ENCODE measurements at places on chromosomes 3 and 15.

- no peak for DNase-seq
Measured at GRCh38 chr3:32899265-32899664, 52.2 kb upstream of the CCR4 start.

DNA sequence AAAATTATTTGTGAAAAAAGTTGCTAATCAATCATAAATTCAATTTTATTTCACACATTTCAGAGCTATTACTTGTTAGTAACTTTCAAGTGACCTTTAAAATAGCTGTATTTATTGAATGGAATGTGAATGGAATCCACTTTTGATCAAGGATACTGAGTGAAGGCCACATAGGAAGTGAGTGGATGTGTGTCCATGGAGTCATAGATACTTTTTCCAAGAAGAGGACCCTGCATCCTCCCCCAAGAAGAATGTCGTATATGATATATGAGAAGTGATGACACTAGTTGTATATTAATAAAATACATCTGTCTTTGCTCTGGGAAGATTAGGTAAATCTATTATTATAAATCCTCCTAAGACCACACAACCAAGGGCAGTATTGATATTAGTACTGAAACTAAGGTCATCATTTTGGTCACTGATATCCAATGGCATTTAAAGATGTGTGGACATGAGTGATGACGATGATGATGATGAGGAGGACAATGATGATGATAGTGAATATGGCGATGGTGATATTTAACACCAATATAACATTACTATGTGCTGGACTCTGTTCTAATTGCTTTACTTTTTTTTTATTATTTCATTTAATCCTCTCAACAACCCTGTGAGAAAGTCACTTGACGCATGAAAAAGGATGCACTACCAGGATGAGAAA, 493.0 kb upstream of the NR2F2 start:
- no peak for DNase-seq

GRCh38 chr3:17805461-17805940, 63.1 kb upstream of the TBC1D5 start:
- no peak for DNase-seq

- DNase-seq = no peak
Measured at GRCh38 chr15:41970456-41970855, 1.9 kb downstream of the EHD4 start.

DNA sequence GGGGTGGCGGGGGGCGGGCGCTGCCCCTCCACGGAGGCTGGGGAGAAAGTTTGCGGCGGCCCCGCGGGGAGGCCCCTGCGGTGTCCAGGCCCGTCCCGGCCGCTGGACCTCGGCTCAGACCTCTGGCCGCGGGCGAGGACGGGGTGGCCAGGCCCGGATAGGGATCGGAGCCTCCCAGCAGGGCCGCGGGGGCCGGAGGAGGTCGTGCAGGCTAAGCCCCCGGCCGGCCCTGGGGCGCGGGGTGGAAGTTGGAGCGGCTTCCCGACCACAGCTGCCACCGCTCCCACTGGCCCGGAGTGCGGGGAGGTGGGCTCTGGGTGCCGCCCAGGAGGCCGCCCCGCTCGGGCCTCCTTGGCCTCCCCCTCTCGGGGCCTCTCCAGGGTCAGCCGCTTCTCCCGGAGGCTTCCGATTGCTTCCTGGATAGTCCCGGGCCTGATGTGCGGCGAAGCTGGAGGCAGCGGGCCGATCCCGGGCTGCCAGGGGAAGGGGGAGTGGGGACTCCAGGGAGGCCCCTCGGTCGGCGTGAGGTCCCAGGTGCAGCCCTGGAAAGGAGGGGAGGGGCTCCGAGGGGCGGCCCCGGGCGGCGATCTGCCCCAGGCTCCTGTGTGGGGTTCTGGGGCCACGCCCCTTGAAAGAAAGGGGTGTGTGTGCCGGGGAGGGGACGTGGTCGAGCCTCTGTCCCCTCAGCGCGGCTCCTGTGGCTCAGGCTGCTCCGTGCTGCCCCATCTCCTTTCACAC, 907 bp downstream of the PLXNA1 start:
- DNase-seq = no peak

GRCh38 chr3:194100856-194101390, 35.0 kb upstream of the HES1 start:
- no peak for DNase-seq

- no peak for DNase-seq
Measured at GRCh38 chr3:123394391-123395020, 54.4 kb downstream of the ADCY5 start.

DNA sequence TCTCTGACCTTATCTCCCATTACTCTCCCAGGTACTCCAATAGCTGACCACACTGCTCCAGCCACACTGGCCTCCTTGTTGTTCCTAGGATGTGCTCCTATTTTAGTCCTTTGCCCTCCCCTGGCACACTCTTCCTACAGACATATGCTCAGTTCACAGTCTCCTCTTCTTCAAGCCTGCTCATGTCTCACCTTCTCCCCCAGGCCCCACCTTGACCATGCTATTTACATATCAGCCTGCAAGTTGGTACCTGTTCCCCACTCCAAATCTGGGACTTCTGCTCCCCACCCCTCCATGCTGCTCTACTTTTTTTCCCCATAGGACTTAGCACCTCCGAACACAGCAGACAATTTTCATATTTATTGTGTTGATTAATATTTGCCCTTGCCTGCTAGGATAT, 84.9 kb upstream of the BCL6 start:
- DNase-seq = no peak

DNA sequence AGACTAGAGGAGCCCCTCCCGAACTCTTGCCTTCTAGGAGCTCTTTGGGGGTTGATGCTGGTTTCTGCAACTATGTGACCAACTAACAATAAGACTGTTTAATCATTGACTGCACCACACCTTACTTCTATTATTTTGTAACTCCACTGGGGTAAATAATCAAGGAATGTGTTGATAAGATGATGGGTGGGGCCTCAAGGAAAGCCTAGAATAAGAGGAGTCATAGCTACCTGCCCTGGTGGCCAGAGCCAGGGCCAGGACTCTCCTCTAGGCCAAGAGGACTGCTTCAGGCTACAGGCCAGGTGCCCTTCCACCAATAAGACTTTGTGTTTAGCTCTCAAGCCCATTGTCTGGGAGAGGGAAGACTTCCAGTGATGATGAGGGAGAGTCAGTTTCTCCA, 41.2 kb upstream of the PIAS1 start:
- DNase-seq = no peak

DNA sequence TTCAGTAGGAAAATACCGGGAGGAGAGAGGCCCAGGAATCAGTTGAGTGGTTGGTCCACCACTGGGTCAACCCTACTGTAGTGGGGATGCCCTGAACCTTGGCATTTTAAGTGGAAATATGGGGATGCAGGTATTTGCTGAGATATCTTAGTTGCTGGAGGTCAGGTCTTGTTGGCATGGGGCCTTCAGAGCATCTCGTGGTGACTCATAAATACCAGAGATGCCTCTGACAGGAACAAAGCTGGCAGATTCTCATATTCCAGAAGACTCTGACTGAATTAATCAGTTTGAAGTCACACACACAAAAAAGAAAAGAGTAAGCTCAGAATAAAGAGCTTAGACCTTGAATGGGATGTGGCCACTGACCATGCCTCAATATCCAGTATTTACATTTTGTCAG, 91.6 kb downstream of the CACNA2D3 start:
- no peak for DNase-seq

DNA sequence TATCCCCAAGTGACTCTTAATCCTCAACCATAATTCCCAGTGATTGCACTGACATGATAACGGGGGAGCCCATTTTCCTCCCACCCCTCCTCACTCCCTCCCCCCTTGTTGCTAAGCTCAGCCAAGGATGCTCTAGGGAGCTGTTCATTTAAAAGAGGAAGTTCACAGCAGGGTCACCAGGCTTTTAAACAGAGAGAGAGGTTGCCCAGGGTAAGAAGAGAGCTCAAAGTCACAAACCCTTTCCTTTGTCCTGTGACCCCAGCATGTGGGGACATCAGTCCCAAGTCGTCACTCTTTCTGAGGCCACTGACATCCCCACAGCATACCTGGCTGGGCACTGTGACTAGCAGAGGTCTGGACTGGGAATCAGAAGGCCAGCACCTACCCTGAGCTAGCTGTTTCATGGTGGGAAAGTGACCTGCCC, 144.1 kb downstream of the RORA start:
- no peak for DNase-seq

- DNase-seq = no peak
Measured at GRCh38 chr3:64462203-64462602, 225.6 kb downstream of the ADAMTS9 start.

DNA sequence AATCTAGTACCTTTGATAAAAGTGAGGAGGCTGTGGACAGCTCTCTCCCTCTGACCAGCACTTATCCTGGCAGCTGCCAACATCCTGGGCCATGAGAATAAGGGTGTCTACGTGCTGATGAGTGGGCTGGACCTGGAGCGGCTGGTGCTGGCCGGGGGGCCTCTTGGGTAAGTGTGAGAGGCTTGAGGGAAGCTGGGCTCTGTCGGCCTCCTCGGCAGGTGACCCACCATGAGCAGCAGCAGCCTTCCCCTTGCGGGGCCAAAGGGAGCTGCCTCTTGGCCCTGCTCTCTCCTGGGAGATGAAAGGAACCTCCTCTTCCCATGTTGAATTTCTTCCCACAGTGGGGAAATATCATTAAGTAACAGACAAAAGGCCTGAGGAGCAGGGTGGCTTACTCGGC, 9.2 kb downstream of the IVD start:
- DNase-seq = no peak

GRCh38 chr3:138348754-138349739, 668 bp downstream of the MRAS start:
- DNase-seq = peak; percentile 46

GRCh38 chr15:41258750-41259471, 27.8 kb downstream of the CHP1 start:
- no peak for DNase-seq

GRCh38 chr3:196757876-196758739, 18.5 kb downstream of the PAK2 start:
- no peak for DNase-seq

DNA sequence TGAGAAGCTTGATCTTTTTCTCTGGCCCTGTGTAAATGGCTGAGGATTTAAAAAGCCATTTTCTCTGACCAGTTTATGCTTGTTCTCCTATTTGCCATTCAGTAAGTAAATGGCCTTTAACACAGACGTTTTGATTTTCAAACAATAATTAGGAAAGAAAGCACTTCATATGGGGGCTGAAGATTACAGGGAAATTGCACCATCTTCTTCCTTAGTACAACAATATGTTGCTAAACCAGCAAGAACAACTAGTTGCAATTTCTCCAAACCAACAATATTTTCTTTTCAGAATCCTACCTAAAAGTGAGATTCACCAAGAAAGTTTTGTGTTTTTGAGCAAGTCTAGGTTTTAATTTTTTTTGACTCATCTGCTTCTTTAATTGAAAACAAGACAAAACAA, 80.5 kb upstream of the CCNL1 start:
- no peak for DNase-seq

DNA sequence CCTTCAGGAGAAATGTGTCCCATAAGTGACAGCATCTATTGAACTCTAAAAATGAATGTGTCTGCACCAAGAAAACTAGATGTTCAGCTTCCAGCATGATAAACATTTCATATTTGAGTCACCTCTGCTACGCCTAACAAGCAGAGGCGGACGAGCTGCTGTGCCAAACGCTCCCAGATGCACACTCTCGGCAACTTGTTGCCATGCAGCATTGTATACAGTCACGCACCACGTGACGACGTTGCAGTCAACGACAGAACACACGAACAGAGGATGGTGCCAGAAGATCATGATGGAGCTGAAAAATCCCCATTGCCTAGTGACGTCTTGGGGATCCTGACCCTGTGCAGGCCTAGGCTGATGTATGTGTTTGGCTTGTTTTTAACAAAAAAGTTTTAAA, 137.5 kb downstream of the XXYLT1 start:
- DNase-seq = no peak

- DNase-seq = no peak
Measured at GRCh38 chr15:81271761-81272644, 51.9 kb downstream of the STARD5 start.

- no peak for DNase-seq
Measured at GRCh38 chr3:33054100-33055092, 42.5 kb downstream of the GLB1 start.

DNA sequence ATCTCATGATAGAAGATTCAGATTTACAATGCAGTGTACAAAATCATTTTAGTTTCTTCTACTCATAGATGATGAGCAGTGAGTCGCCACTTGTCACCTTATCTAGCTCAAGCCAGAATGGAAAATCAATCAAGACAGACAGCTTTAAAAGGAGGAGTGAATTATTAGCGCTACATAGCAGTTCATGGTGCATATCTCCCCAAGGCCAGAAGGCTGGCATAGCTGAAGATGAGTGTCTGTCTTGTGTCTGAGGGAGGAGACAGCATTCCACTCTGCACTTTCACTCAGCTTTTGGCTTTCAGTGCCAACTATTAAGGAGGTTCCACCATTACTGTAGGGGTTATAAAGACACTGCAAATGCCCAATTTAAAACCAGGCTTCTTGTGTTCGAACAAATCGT, 804.1 kb upstream of the LMCD1 start:
- DNase-seq = no peak
